ENCODE measurements at places on chromosomes 2 and 18.

- no peak for DNase-seq
Observed at GRCh38 chr2:222485367-222486211, 61.2 kb downstream of the SGPP2 start.

DNA sequence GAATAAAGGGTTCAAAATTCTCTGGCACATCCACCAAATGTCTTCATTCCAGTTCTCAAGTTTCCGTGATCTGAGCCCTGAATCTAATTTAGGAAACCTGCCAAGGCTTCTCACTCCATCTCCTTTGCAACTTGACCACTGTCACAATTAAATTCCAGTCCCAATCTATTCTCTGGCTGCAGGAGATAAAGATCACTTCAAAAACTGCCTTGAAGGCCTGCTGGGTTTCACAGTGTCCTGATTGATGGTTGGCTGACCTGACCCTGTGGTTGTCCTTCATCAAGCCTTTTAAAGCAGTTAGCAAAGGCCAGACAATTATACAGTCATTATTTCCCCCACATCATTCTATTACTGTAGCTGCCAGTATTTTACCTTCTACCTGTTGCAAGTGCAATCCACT is 60.3 kb upstream of the DNAJC10 start:
- no peak for DNase-seq

DNA sequence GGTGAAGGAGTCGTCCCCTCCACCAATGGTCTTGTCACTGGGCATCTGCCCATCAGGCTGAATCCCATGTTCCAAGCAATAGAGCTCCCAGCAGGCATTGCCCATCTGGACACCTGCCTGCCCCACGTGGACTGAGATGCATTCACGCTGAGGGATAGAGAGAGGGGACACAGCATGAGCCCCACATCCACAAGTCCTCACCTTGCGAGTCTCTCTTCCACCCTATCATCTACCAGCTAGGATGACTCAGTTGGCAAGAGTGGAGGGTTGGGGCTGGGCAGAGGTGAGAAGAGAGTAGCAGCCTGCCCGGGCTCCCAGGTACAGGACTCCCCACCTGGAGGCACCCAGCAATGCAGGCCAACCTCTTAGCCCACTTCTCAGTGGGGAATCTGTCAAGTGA is 959 bp upstream of the TUBA4B start:
- peak; percentile 47 for DNase-seq

GRCh38 chr2:3662239-3662638 is 4.2 kb downstream of the ALLC start:
- no peak for DNase-seq

GRCh38 chr2:7225848-7226247 is 308.6 kb downstream of the RNF144A start:
- no peak for DNase-seq

DNA sequence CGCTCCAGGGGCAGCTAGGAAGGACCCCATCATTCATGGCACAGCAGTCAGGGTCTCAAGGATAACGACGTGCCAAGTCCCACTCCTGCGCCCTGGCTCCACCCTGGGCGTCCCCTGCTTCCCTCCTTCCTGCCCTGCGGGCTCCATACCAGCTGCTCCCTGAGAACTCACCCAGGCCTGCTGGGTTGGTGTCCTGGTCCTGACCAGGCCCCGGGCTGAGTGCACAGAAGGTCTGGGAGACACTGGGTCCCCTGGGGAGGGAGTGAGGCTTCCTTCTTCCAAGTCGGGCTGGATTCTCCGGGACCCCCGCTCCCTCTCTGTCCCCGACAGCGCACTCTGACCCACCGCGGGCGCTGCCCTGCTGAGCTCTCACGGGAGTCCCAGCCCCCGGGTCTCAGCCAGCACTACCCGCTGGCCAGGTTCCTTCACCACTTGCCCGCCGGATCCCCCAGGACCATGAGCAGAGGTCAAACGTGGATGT is 160.2 kb downstream of the PXDN start:
- no peak for DNase-seq

GRCh38 chr2:26326514-26326913 is 19.4 kb upstream of the SELENOI start:
- DNase-seq = no peak
